ENCODE measurements at places on chromosomes 2 and 18.

DNA sequence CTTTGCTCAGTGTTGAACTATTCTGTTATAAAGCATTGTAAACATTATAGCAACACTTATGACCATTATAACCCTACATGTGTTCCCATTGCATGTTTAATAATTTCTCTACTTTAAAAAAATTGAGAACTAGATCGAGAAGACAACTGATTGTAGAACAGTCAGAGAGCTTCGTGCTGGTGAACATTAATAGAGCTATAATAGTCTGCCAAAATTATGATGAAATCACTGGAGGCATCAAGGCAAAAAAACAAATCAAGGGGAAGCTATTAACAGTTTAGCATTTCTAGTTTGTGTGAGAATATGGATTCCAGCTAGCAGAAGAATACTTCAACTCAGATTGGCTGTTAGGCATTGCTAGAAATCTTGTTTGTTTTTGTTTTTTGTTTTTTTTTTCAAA is 284.2 kb downstream of the CAMKMT start:
- no peak for DNase-seq

DNA sequence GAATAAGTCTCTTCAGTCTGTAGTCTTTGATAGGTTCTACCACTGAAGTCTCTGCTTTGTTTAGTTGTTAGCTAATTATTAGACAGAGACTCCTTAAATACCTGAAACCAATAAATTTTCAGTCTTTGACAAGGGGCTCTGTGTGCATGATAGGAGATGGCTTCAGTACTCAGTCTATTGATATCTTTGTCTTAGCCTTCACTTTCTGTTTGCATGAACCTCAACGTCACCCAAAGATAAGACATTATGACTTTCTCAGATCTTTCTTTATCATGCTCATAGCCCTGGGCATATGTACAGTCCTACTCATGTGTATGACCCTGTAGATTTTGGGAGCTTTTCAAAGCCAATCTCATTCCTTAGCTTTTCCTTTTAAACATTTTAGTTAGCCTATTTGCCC is 183.5 kb upstream of the GCFC2 start:
- no peak for DNase-seq

GRCh38 chr18:51248685-51249084 is 51.2 kb upstream of the MEX3C start:
- DNase-seq = no peak

DNA sequence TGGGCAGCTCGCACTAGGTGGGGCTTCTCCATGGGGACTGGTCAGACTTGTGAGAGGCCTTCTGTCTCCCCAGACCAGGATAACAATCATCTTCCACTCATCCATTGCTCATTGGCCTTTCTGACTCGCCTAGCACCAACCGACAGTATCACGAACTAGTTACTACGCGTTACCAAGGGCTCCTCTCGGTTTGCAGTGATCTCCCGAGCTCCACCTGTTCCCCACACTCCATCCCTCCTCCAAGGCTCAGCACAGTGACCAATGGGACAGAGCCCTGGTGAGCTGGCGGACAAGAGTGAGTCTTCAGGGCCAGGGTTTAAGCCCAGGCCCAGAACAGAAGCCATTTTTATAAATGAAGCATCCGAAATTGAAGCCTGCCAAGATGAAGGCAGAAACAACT is 42.8 kb upstream of the SMAD7 start:
- no peak for DNase-seq

DNA sequence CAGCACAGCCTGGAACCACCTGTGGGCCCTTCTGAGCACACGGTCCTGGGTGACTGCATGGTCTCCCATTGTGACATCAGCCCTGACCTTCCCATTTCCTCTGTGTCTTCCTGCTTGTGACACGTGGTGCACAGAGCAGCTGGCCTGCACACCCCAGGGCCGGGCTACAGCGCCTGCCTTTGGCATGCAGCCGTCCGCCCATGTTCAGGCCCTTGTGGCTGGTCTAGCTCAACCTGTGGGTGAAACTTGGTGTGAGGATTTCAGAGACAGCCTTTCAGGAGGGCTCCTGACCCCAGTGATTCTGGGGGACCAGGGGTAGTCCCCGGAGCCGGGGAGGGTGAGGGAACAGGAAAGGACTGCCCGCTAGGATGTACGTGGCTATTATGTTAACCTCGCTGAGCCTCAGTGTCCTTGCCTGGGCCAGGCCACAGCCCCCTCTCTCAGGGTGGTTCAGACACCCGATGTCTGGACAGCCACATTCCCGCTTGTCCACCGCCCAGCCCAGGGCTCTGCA is 284.8 kb upstream of the HS6ST1 start:
- no peak for DNase-seq

DNA sequence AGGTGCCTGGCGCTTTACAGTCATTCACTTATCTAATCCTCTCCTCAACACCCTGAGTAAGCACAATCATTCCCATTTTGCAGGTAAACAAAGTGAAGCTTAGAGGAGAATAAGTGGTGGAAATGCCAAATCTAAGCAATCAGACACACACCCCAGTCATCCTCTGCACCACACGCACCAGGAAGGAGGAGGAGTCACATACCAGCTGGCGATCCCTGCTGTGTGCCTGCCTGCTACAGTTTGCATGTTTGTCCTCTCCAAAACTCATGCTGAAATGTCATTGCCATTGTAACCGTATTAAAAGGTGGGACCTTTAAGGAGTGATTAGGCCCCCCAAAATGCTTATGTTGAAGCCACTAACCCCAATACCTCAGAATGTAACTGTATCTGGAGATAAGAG is 93.7 kb downstream of the LOXHD1 start:
- DNase-seq = no peak

GRCh38 chr2:25043241-25043867 is 1.5 kb downstream of the EFR3B start:
- no peak for DNase-seq

- no peak for DNase-seq
Observed at GRCh38 chr2:166134252-166135151, 6.7 kb upstream of the SCN1A start.

DNA sequence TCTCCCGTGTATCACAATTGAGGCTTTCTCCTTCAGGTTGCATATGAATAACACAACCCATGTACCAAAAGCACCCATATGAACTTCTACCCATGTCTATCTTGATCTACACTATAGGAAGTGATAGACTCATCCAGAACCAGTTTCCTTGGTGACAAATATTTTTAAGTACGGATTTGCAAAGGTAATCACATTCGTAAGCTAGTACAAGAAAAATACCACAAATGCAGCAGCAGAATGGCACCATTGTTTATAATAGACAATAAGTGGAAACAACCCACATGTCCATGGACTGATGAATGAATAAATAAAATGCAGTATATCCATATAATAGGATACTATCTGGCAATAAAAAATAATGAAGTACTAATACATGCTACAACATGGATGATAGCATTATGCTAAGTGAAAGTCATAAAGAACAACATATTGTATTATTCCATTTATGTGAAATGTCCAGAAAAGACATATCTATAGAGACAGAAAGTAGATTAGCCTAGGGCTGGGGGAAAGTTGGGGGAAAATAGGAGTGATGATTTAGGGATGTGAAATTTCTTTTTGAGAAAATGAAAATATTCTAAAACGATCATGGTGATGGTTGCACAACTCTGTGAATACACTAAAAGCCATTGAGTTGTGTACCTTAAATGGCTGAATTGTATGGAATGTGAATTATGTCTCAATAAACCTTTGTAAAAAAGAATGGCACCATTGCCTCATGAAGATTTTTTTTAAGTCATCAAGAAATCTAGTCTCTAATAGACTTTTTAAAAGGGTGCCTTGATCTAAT is 3.4 kb upstream of the CCDC88A start:
- DNase-seq = no peak

DNA sequence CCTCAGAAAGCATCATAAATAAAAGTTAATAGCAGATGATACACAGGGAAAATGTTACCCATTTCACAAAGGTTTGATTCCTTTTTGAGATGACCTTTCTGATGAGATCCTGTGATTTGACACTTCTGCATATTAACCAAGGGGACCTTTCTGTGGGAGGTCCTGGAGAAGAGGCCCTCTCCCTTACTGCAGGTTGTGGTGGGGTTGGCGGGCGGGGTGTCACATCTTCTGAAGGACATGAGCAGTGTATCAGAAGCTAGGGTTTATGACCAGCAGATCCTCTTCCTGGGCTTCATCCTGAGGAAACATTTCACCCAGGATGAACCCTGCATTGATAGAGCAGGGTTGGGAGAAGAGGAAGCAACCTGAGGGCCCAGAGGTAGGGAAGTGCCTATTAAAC is 37.2 kb upstream of the SCLY start:
- no peak for DNase-seq

DNA sequence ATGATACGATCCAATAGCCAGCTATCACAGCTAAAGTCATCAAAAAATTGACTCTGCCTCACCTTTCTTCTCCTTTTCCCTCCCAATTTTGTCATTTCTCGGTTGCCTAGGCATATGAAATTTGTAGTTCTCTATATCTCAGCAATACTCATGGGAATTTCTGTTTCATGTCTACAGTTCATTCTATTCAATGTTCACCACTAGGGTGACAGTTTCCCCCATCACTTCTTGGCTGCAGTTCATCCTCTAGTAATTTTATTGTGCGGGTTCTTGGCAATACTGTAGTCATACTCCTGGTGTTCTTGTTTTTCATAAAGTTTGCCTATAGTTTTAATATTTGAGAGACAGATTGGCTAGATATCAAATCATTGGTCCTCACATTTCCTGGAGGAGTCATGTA is 872.2 kb upstream of the ID2 start:
- DNase-seq = no peak

GRCh38 chr2:73716543-73717250 is 20.4 kb downstream of the TPRKB start:
- no peak for DNase-seq

- DNase-seq = no peak
Observed at GRCh38 chr2:241755166-241755565, 20.7 kb downstream of the D2HGDH start.

- DNase-seq = no peak
Observed at GRCh38 chr18:78562531-78562961, 417.1 kb upstream of the SALL3 start.

DNA sequence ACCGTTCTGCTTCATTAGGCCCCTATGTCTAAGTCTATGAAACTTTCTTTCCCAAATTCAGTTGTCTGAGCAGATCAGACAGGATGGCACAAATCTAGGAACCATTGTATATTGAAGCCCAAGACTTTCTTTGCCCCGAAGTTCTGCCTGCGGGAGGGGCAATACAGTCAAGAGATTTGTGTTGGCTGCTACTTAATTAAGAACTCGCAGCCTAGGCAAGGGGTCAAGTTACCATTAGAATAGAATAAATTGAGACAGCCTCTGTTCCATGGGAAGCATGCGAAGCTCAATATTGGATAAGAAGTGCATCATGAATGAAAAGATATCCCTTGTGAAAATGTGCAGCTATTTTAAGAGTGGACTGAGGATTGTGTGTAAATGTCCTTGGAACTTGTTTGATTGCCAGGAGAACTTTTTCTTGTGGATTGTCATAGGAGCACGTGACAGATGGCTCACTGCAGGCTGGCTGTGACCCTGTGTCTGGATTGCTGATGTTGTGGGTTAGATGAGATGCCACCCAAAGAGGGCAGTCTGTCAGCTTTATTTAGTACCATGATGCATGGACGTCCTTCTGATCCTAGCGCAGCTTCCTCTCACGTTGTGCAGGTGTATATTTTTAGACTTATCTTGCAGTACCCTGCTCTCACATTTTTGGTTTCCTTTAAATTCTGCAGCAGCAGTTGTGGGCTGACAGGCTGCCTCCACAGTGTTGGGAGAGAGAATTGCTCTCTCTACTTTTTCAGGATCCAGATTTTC is 30.9 kb downstream of the HAUS1 start:
- DNase-seq = no peak

GRCh38 chr2:73359915-73360697 is 25.5 kb upstream of the ALMS1 start:
- DNase-seq = no peak

- DNase-seq = no peak
Observed at GRCh38 chr2:110105183-110105582, 10.4 kb downstream of the MALL start.

DNA sequence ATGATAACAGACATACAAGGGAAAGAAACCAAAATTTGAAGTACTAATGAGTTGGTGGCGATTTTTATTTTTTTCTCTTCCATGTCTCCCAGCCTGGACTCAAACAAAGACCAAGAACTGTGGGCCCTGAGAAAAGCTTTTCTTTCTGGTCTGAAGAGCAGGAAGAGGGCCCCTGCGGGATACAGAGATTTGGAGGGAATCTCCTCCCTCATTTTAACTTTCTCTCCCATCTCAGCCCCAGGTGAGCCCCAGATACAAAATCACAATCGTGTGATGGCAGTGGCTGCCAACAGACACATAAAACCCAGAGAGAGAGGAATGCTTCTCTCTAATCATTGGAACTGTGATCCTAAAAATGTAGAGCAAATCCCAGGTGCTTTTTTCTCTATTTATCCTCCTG is 19.5 kb upstream of the PRKCE start:
- DNase-seq = no peak

GRCh38 chr2:46562451-46562840 is 83.1 kb downstream of the TMEM247 start:
- DNase-seq = no peak

DNA sequence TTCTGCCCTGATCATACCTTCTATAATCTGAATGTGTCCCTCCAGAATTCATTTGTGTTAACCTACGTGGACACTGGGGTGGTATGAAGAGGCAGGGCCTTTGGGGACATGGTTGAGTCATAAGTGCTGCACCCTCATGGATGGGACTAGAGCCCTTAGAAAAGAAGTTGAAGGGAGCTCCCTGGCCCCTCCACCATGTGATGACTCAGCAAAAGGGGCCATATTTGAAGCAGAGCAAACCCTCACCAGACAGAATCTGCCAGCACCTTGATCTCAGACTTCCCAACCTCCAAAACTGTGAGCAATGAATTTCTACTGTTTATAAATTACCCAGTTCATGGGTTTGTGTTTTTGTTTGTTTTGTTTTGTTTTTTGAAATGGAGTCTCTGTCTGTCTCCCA is 33.4 kb upstream of the CD207 start:
- DNase-seq = no peak

DNA sequence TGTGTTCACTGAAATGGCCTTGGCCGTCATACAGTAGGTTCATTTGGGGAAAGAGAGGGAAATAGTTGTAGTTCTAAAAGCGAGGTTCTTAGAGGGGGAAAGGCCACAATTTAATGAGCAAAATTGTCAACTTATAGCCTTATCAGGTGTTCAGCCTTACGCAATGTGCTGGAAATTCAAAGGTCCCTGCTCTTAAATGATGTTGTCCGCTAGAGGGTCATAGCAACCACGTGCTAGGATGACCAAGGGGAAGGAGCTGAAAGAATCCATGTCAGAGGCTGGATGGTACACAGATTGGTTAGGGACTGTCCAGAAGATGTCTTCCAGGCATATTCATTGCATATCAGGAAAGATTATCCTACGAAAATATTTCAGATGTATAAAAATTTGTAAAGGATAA is 282.3 kb upstream of the MEX3C start:
- DNase-seq = no peak

GRCh38 chr2:25174192-25174861 is 5.9 kb upstream of the POMC start:
- DNase-seq = no peak

- DNase-seq = no peak
Observed at GRCh38 chr2:123364243-123364896, 660.7 kb upstream of the CNTNAP5 start.

GRCh38 chr2:127421871-127422558 is 3.8 kb downstream of the PROC start:
- no peak for DNase-seq

All from central memory CD4-positive, alpha-beta T cell (primary cell).